ENCODE measurements at places on chromosomes 6 and 20. TPM values are rescaled to one million over a fixed set of nuclear protein-coding genes. Genes with fewer than 3 reads are reported as not detected.
A peak's percentile ranks its signal among the peaks of the same experiment; 100 is the strongest.

- no peaks in the 10 kb centered on the region for H3K27me3 ChIP-seq
These were observed 96.7 kb downstream of the OGFRL1 start for GRCh38 chr6:71385111-71385822.

GRCh38 chr6:53986165-53986720 lies 125.0 kb upstream of the MLIP start:
- peaks cover 25% of the 10 kb centered on the region for H3K4me1 ChIP-seq
- H3K27me3 ChIP-seq: no peaks in the 10 kb centered on the region
- no peaks in the 10 kb centered on the region for H3K36me3 ChIP-seq
- peak; percentile 46 for DNase-seq
- peak overlapping the region; percentile 37 for H3K27ac ChIP-seq

- no peak overlapping the region for H3K4me3 ChIP-seq
- no peaks in the 10 kb centered on the region for H3K36me3 ChIP-seq
- no peaks in the 10 kb centered on the region for H3K27me3 ChIP-seq
These were observed 427.3 kb downstream of the KIF16B start for GRCh38 chr20:16145919-16146318.

- no peaks in the 10 kb centered on the region for H3K27me3 ChIP-seq
- H3K36me3 ChIP-seq: no peaks in the 10 kb centered on the region
These were observed 734.4 kb downstream of the MAFB start for GRCh38 chr20:39954621-39955020.

GRCh38 chr6:67689329-67689728 lies 945.8 kb upstream of the ADGRB3 start:
- no peak overlapping the region for H3K4me3 ChIP-seq
- DNase-seq: no peak
- H3K27me3 ChIP-seq: no peaks in the 10 kb centered on the region
- H3K36me3 ChIP-seq: peaks cover 23% of the 10 kb centered on the region
- peak overlapping the region; percentile 49 for H3K27ac ChIP-seq

The TMEM151B gene
- total RNA-seq: 5.6 TPM

The TIAM2 gene
- 19.2 TPM for total RNA-seq

DNA sequence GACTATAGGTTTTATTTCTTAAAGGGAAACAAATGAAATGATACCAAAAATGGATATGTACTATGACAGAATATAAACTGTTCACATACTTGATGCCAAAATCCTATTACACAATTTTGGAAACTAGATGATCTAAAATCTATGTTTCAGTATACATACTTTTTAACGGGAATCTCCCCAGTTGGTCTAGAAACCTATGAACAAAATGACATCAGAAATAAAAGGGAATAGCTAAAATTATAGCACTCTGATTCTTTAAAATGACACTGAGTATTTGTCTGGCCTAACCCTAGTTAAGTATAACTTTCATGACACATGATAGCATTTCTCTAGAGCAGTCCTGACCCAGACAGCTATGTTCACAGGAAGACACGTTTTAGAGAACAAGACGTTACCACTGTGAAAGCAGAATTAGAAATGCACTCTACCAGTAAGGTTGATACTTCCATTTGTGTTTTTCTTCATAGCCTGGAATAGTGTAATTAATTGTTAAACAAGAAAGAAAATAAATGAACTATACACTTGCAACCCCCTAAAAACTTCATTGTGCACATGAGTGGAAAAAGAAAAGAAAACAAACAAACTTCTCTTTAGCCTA lies 3.3 kb downstream of the OSER1 start:
- DNase-seq: no peak
- peaks cover 33% of the 10 kb centered on the region for H3K4me1 ChIP-seq
- H3K36me3 ChIP-seq: peaks cover 24% of the 10 kb centered on the region
- no peaks in the 10 kb centered on the region for H3K27me3 ChIP-seq

The TMEM170B gene
- 5.4 TPM for total RNA-seq

The PLCB4 gene
- total RNA-seq: 11.9 TPM

The RHAG gene
- 0.60 TPM for total RNA-seq

- H3K36me3 ChIP-seq: no peaks in the 10 kb centered on the region
- no peaks in the 10 kb centered on the region for H3K27me3 ChIP-seq
- H3K27ac ChIP-seq: no peak overlapping the region
- H3K4me3 ChIP-seq: no peak overlapping the region
- DNase-seq: no peak
These were observed 437.4 kb upstream of the NRSN1 start for GRCh38 chr6:23688650-23689049.

DNA sequence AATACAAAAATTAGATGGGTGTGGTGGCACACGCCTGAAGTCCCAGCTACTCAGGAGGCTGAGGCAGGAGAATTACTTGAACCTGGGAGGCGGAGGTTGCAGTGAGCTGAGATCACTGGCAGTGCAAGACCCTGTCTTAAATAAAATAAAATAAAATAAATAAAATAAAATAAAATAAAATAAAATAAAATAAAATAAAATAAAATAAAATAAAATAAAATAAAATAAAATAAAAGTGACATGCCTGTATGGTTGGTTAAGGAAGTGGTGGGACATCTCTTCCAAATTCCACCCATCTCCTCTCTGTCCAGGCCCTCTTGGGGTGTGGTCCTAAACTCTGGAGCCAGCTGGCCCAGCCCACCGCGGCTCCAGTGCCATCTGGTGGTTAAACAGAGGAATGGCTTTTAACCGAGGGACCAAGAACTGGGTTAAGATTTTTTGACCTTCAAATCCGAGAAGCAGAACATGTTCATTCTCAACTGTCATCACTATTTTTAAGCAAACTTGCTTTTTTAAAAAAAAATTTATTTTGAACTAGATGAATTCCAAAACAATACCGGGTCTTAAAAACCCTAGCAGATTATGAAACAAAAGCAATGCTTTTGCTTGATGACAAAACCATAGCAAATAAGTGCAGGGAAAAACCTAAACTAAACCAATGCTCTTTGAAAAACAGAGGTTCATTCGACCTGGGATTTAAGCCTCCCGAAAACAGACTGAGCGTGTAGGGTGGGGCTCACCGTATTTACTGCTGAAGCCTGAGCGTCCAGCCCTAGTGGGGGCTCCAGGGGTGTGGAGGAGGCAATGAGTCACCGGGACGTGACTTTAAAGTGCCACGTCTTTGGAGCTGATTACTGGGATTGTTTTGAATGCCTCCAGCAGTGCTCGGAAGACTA lies 68.8 kb downstream of the CDC5L start:
- no peaks in the 10 kb centered on the region for H3K4me1 ChIP-seq
- DNase-seq: no peak
- no peak overlapping the region for H3K4me3 ChIP-seq
- no peak overlapping the region for H3K27ac ChIP-seq
- no peaks in the 10 kb centered on the region for H3K27me3 ChIP-seq

The FAM217A gene
- total RNA-seq: not detected

DNA sequence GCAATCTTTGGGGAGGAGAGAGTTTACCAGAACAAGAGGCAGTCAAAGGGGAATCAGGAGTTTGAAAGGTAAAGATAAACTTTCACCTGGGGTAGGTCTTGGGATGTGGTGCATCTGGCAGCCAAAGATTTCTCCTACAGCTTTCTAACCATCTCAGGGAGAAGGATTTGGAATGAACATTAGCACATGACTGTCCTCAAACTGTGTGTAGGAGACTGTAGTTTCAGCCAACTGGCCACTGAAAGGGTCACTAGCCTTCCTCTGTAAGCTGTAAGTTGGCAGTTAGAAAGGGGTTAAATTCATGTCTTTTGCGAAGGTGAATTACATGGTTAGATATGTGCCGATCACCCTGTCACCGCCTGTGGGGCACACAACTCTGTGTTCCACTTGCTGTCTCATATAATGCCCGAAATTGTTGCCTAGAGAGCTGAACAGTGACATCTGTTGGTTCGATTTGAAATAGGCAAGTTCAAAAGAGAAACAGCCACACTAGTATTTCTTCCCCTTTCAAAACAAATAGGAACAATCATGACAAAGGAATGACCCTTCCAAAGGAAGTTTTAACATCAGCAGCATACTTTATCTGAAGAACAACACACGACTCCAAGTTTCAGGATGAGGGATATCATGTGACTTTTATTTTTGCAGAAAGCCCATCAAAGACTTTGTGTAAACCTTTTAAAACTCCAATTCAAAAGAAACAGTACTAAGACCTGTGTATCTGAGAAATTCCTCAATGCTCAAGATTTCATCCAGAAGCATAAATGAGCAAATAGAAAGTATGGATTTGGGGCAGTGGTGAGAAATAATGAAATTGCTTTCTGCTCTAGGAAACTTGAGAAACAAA lies 1.1 kb upstream of the OPN5 start:
- H3K27ac ChIP-seq: no peak overlapping the region
- peaks cover 13% of the 10 kb centered on the region for H3K4me1 ChIP-seq
- no peak overlapping the region for H3K4me3 ChIP-seq
- no peaks in the 10 kb centered on the region for H3K36me3 ChIP-seq

The SLC17A3 gene
- not detected for total RNA-seq

The PERP gene
- 26.9 TPM for total RNA-seq

- H3K27me3 ChIP-seq: no peaks in the 10 kb centered on the region
- no peaks in the 10 kb centered on the region for H3K36me3 ChIP-seq
- no peaks in the 10 kb centered on the region for H3K4me1 ChIP-seq
- no peak for DNase-seq
- no peak overlapping the region for H3K27ac ChIP-seq
- no peak overlapping the region for H3K4me3 ChIP-seq
These were observed 639.5 kb downstream of the PRKN start for GRCh38 chr6:162088091-162088490.

GRCh38 chr6:21953831-21954801 lies 342.7 kb downstream of the PRL start:
- peaks cover 47% of the 10 kb centered on the region for H3K4me1 ChIP-seq
- H3K4me3 ChIP-seq: no peak overlapping the region
- H3K27ac ChIP-seq: peak overlapping the region; percentile 30
- peaks cover 3% of the 10 kb centered on the region for H3K36me3 ChIP-seq
- H3K27me3 ChIP-seq: no peaks in the 10 kb centered on the region
- peak; percentile 21 for DNase-seq

GRCh38 chr6:55869674-55870073 lies 5.7 kb downstream of the BMP5 start:
- no peak overlapping the region for H3K4me3 ChIP-seq
- H3K27me3 ChIP-seq: no peaks in the 10 kb centered on the region
- no peak overlapping the region for H3K27ac ChIP-seq
- H3K36me3 ChIP-seq: no peaks in the 10 kb centered on the region
- H3K4me1 ChIP-seq: peaks cover 8% of the 10 kb centered on the region

- peaks cover 14% of the 10 kb centered on the region for H3K4me1 ChIP-seq
- no peak overlapping the region for H3K4me3 ChIP-seq
- no peak overlapping the region for H3K27ac ChIP-seq
- H3K36me3 ChIP-seq: peaks cover 6% of the 10 kb centered on the region
- H3K27me3 ChIP-seq: peaks cover 7% of the 10 kb centered on the region
These were observed 910.7 kb downstream of the TFAP2A start for GRCh38 chr6:9504191-9504590.

DNA sequence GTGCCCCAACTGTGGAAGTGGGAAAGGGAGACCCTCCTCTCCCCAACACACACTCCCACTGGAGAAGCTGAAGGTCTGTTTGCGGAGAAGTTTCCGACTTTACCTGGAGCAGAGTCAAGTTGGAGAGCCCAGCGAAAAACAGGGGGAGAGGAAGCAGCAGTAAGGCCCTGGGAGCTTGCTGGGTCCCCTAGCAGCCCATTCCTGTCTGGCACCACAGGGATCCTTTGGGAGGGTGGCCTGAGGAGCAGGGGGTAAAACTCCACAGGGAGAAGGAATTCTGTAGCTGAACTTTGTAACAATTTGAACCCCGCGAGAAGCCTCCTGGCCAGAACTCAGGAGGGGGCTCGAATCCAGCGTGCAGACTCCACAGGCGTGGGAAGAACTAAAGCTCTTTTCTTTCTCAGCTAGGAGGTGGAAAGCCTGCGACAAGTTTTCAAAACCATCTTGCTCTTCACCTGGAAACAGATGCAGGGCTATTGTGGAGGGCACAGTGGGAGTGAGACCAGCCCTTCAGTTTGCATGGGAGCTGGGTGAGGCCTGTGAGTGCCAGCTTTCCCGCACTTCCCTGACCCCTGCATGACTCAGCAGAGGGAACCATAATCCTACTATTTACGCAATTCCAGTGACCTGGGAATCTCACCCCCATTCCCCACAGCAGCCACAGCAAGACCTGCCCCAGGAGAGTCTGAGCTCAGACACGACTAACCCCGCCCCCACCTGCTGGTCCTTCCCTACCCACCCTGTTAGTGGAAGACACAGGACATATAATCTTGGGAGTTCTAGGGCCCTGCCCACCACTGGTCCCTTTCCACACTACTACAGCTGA lies 25.8 kb downstream of the SERPINB9 start:
- peak overlapping the region; percentile 85 for H3K27ac ChIP-seq
- H3K4me3 ChIP-seq: peak overlapping the region; percentile 91
- peaks cover 5% of the 10 kb centered on the region for H3K36me3 ChIP-seq
- no peak for DNase-seq
- peaks cover 51% of the 10 kb centered on the region for H3K4me1 ChIP-seq
- peaks cover 19% of the 10 kb centered on the region for H3K27me3 ChIP-seq

- H3K36me3 ChIP-seq: peaks cover 5% of the 10 kb centered on the region
- H3K4me1 ChIP-seq: no peaks in the 10 kb centered on the region
- no peak overlapping the region for H3K4me3 ChIP-seq
- H3K27ac ChIP-seq: no peak overlapping the region
These were observed 253.8 kb upstream of the STXBP5 start for GRCh38 chr6:146950351-146950835.

GRCh38 chr20:2217857-2218539 lies 77.8 kb upstream of the TGM3 start:
- peaks cover 6% of the 10 kb centered on the region for H3K36me3 ChIP-seq
- DNase-seq: no peak
- H3K27ac ChIP-seq: no peak overlapping the region

- DNase-seq: no peak
- H3K4me3 ChIP-seq: no peak overlapping the region
- peak overlapping the region; percentile 57 for H3K27ac ChIP-seq
- no peaks in the 10 kb centered on the region for H3K27me3 ChIP-seq
- no peaks in the 10 kb centered on the region for H3K36me3 ChIP-seq
These were observed 166.6 kb downstream of the SASH1 start for GRCh38 chr6:148509119-148509799.

DNA sequence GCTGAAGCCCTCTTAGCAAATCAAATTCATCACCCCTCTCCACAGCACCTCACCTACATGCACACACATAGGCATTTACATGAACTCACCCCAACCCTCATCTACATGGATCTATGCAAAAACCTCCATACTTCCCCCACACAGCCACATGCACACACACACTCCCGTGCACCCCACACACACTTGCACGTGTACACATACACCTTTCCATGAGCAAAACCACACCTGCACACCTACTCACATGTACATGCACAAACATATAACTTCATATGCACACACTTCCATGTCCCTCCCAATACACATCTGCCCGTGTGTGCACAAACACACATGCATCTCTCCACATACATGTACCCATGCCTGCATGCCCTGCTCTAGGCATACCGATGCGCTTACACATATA lies 23.3 kb downstream of the CST5 start:
- H3K27ac ChIP-seq: no peak overlapping the region
- peaks cover 4% of the 10 kb centered on the region for H3K27me3 ChIP-seq
- peaks cover 37% of the 10 kb centered on the region for H3K4me1 ChIP-seq
- no peaks in the 10 kb centered on the region for H3K36me3 ChIP-seq

- H3K36me3 ChIP-seq: peaks cover 2% of the 10 kb centered on the region
- DNase-seq: no peak
- no peak overlapping the region for H3K27ac ChIP-seq
- H3K4me1 ChIP-seq: peaks cover 9% of the 10 kb centered on the region
These were observed 17.2 kb upstream of the HCK start for GRCh38 chr20:32034581-32035425.

The KIAA1755 gene
- total RNA-seq: 0.16 TPM

The NMBR gene
- total RNA-seq: not detected
